LHCN-M2 (cell line): ENCODE measurements at places on chromosomes 11 and 22. TPM values are rescaled to one million over a fixed set of nuclear protein-coding genes. Genes with fewer than 3 reads are reported as not detected.

DNA sequence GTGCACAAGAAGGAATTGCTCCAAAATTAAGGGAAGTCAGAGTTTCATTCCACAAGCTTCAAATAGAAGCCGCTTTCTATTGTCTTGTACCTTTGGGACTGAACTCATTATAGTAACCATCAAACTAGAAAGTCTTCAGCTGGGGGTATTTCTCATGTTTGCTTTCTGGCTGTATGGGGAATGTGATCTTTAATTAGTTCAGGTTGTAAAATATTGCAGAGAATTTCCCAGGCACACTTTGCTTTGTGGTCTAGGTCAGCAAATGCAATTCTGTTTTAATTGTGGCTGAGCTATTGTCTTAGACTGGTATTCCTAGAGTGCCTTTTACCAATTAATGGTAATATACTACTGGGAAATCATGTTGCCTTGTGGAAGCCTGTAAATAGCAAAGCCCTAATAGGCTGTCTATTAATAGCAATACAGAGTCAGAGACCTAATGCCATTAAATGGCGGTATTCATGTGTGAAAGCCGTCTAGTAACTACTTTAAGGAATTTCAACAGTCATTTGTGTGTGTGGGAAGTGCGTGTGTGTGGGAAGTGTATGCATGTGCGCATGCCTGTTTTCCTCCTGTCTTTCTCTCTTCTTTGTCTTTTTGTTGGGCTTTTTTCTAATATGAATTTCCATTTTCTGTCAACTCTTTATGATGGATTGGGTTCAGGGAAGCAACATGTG, 276.6 kb downstream of the FAT3 start:
- DNase-seq, result no peak

The USP2 gene
- 1.7 and 4.0 TPM in 2 replicates for total RNA-seq

DNA sequence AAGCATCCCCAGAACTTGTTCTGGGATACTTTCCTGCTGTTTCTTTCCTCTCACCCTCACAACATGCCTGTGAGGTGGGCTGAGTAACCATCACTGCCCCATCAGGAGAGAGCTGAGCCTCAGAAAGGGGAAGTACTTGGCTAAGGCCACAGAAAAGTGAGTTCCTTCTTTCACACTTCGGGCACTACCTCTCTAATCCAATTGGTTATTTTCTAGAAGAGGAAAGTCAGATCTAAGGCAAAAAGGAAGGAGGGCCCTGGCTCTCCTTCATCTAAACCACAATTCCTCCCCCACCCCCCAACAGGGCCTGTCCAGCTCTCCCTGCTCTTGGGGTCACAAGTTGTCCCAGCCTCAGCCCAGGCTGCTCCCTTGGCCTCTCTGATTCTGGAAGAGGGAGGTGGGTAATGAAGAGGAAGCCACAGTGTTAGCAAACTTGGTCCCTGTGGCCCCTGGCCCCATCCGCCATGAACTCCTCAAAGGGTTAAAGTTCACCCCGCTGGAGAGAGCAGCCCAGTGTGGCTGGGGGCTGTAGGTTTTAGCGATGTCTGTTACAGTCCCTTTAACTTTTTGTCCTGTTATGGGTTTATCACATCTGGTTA, 34.0 kb downstream of the SLC22A12 start:
- DNase-seq, result no peak

The SGSM1 gene
- not detected in 2 replicates for total RNA-seq

The MMP11 gene
- 5.5 and 7.1 TPM in 2 replicates for total RNA-seq

DNA sequence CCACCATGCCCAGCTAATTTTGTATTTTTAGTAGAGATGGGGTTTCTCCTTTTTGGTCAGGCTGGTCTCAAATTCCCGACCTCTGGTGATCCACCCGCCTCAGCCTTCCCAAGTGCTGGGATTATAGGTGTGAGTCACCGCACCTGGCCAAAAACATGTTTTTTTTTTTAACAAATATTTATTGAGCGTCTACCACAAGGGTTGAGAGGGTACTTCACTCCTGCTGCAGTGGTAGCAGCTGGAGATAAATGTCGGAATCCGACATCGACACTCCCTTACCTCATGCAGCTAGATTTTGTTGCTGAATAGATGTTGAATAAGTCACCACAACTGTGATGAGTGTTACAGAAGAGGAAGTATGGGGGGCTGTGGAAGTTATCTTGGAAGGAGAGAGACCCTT, 971 bp downstream of the DNAJB13 start:
- peak; percentile 89 for DNase-seq

GRCh38 chr11:105767931-105768330, 158.1 kb downstream of the GRIA4 start:
- DNase-seq, result no peak

- no peak for DNase-seq
Measured at GRCh38 chr11:129408865-129409444, 33.3 kb downstream of the BARX2 start.

DNA sequence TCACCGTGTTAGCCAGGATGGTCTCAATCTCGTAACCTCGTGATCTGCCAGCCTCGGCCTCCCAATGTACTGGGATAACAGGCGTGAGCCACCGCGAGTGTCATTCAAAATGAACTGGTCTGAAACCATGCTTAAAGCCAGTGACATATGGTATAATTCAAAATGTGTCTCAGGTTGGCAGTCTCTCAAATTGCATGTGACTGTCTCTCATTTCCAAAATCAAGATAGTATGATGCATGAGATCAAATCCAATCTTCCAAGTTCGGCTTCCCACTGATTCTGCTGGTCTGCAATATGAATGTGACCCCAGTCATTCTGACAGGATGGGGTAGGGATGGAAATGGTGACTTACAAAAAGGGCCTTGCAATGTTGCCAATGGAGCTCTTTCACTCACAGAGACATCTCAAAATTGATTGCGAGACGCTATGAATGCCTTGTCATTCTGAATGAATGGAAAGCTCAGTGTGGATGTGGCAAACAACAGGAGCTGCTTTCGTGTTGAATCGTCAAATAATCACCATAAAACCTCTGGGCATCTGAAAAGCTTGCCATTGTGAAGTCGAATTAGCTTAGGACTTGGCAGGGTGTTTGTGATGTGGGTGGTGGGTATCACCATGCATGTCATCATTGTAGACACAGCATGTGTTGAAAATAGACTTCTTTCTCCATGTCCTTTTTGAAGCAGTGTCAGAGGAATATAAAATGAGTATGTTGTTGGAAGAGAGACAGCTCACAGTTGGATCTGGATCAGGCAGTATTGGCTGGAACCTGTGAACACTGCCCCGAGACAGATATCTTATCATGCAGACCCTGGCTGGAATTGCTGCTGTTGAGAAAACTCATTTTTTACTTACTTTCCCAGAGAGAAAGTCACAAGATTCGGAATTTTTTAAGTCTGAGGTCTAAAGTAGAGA, 12.2 kb downstream of the SLN start:
- no peak for DNase-seq

The SYCE3 gene
- not detected in 2 replicates for total RNA-seq

The OR2AG1 gene
- not detected in 2 replicates for total RNA-seq

DNA sequence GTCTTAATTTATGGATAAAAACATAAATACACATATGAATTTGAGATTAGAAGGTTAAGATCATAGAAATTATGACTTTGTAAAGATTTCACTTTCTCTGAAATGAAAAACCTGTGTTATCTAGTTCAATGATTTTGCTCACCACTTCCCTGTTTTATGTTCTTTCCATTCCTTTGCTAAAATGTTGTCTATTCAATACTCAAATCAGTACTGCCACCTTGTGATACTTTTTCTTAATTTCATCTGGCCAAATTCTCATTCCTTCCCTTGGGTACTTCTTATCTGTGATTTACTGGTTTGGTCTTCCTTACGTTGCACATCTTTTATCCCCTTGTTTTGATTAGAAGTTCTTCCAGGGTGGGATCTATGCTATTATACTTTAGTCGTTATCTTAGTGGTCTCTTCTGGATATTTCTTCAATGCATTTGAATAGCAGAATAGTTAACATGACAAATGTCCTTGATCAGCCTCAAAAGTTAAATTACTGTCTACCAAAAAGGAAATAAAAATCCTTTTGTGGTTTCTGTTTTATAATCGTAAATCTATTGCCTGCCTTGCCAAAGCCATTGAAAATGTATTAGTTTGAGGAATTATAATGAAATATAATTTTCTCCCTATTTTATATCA, 197.0 kb downstream of the PGR start:
- peak; percentile 47 for DNase-seq

DNA sequence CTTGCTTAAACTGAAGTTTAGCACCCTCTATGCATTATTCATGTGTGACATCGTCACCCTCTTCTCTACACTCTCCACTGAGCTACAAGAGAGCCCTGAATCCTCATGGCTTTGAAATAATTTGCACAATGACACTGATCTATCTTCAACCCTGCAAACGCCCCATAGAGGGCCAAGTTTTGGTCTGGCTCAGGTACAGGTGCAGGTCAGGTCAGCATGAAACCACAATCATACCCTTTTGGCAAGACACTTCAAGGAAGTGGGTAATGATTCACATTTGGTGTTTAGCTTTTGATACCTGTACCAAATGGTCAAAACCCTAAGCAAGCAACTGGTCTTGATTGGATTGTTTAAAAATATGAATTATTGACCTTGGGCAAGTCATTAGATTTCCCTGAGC, 122.2 kb upstream of the CADM1 start:
- no peak for DNase-seq

GRCh38 chr11:97615546-97615945, 1225.7 kb downstream of the JRKL start:
- no peak for DNase-seq

The GLB1L2 gene
- not detected in 2 replicates for total RNA-seq

- no peak for DNase-seq
Measured at GRCh38 chr11:93526346-93526633, 16.9 kb downstream of the SMCO4 start.
